Stimulated activated CD4-positive, alpha-beta T cell treated with anti-CD3 and anti-CD28 coated beads, Interleukin-1b, Interleukin-23, amount 100 ng/mL, for 24 hours (primary cell): ENCODE measurements at places on chromosomes 11 and 22.

GRCh38 chr22:46693634-46694415, 44.2 kb downstream of the CERK start:
- DNase-seq = no peak

- no peak for DNase-seq
These were observed 449 bp upstream of the TOM1 start for GRCh38 chr22:35299217-35299672.

- DNase-seq = no peak
These were observed 4.1 kb upstream of the ARHGAP20 start for GRCh38 chr11:110716361-110716760.

- no peak for DNase-seq
These were observed 25.1 kb upstream of the EIF3D start for GRCh38 chr22:36554098-36554497.

- no peak for DNase-seq
These were observed 16.4 kb upstream of the OR6M1 start for GRCh38 chr11:123822599-123822998.

- DNase-seq = no peak
These were observed 36.8 kb downstream of the KCNC1 start for GRCh38 chr11:17771415-17771814.

DNA sequence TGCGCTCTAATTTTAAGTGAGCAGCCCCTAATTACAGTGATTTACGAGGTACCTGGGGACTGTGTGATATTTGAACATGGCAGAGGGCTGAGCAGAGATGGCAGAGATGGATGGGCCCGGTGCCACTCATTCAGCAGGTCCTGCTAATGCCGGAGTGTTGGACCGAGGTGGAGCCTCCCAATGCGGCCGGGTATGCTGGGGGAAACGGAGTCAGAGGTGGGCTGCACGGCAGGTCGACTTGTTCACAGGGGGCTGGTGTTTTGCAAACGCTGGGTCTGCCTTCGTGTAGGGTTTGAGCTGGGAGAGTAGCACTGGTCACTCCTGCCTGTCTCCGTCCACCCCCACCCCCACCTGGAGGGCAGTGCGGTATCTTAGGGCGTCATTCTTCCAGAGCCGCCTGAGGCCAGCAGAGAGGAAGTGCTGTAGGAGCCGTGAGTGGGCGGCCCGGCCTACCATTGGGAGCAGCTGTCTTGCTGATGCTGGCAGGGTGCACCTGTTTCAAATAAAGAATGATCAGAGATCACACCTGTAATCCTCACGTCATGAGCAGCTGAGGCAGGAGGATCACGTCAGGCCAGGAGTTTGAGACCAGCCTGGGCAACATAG, 122.6 kb downstream of the IGLL1 start:
- DNase-seq = no peak

- no peak for DNase-seq
These were observed 43.7 kb downstream of the BSX start for GRCh38 chr11:122937983-122938382.

- no peak for DNase-seq
These were observed 56.3 kb upstream of the DDI1 start for GRCh38 chr11:103980108-103980507.

GRCh38 chr11:112229746-112230433, 3.7 kb downstream of the PTS start:
- no peak for DNase-seq

DNA sequence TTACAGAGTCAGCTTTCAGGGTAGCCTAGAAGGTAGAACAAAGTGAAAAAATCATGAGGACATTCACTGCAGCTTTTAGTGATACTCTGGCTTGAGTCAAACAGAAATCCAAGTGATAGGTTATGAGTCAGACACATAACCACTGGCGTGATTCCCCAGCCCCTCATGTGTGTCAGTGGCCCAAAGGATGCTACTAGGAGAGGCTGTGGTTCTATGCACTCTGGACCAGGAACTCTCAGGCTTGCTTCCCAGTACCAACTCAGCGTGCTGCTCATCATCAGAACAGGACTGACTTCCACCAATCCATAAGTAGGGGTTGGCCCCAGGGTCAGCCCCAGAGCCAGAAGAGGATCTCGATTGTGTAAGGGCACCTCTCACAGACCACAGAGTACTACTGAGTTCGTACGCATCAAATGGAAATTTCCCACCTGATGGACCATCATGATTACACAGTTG, 116.8 kb downstream of the MED15 start:
- no peak for DNase-seq

GRCh38 chr11:6320411-6321155, at the start of gene CAVIN3:
TSS of gene CAVIN3 (minus strand) at chr11:6320501. CDS start at chr11:6320476, 25 bp downstream.
- peak; percentile 24 for DNase-seq

DNA sequence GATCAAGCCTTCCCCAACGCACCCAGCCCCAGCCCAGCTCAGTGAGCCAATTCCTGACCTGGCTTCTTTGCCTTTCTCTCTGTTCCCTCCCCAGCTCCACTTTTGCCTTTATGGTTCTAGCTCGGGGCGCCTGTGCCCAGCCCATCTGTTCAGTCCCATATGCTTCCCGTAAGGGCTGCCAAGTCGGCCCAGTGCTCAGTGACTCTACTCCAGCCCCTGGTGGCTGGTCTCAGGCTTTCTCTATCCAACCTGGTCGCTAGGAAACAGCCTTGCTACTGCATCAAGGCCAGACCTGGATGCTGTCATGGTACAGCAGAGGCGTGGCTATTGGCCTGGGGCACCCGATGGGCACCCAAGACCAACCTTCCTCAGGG, 178.0 kb downstream of the DSCAML1 start:
- no peak for DNase-seq

- DNase-seq = no peak
These were observed 544.6 kb upstream of the B3GAT1 start for GRCh38 chr11:134956450-134957210.

DNA sequence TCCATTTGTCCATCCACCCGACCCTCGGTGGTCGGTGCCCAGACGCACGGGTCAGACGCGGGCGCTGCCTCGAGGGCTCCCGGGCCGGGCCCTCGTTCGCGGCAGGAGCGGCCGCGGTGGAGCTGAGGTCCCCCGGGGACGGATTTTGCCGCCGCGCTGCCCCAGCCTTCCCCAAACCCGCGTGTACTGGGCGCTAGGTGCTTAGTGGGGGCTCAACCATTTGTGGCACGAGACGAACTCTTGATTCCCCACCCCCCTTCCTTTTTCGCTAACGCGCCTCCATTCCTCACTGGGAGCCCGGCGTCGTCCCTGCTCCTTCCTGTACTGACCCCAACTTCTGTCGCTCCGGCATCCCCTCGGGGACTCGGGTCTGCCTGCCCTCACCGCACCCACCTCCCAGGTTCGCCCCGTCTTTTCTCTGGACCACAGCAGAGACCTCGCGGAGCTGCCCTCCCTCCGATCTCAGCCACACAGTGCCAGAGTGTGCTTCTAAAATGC, 789 bp upstream of the CBX7 start:
- DNase-seq = no peak

GRCh38 chr11:131628739-131629138, 258.3 kb downstream of the NTM start:
- DNase-seq = no peak

- no peak for DNase-seq
These were observed 93.8 kb upstream of the BLID start for GRCh38 chr11:122209619-122210366.

DNA sequence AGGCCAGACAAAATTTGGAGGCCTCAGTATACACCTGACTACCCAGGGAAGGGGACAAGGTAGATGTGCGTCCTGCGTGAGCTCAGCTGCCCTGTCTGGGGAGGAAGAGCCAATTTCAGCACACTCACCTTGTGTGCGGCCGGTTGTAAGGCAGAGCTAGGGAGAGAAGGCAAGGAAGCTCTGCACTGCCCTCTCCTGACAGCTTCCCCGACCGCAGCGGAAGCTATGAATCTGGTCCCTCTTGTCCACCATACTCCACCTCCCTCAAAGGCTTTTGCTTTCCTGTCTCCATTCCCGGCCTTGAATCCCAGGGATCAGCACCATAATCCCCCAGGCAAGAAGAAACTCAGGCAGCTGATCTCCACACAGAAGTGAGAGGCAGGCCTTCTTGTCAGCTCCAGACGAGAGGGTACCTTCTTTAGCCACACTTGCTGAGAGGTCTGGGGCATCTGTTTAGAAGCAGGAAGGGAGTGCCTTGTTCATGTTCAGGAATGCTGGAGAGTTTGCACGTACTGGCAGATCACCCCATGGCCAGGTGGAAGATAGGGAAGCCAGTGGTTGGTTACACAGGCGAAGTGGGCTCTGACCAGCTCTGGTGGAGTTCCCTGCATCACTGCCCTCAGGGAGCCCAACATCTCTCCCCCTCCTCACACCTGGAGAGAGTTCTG, 62.5 kb downstream of the FEZ1 start:
- DNase-seq = no peak

DNA sequence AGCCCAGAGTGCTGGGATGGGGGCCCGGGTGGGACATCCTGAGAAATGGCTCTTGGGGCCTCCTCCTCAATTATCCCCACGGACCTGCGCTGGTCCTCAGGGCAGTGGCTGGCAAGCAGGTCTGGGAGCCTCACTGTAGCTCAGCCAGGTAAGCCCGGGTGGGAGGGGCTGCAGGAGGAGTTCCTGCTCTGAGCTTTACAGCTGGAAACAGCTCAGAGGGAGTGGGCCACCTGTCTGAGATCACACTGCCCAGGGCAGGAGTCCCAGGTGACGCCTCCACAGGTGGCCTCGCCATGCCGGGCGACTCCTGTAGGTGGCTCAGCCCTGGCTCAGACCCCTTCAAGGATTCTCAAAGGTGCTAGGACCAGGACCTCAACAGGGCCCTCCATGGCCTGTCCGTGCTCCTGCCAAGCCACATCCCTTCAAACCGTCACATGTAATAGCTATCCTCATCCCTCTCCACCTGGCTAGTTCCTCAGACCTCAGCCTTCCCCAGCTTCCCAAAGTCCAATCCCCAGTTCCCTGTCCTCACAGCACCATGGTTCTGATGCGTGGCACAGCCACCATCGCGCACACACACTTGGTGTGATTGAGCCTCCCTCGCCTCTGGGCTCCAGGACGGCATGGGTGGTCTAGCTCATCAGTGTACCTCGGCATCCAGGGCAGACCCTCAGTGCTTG, 3.6 kb upstream of the TSSK2 start:
- no peak for DNase-seq

GRCh38 chr11:36211761-36212430, 77.3 kb downstream of the COMMD9 start:
- DNase-seq = no peak

- no peak for DNase-seq
These were observed 4.8 kb downstream of the FBXO3 start for GRCh38 chr11:33769542-33769941.

DNA sequence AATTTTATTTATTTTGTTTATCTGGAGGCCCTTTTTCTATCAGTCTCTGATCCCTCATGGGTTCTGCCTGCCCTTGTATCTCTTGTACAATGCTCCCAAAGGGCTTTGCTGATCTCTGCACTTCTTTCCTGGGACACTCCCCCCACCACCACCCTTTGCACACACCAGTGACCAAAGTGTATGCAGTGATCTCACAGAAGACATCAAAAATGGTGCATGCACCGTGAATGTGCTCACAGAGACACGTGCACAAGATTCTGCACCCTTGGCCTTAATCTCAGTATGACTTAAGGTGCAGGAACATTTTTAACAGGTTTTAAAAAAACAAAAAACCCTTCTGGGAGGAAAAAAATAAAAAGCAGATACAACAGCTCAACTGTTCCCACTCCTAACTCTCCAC, 12.2 kb upstream of the ADSL start:
- DNase-seq = no peak

DNA sequence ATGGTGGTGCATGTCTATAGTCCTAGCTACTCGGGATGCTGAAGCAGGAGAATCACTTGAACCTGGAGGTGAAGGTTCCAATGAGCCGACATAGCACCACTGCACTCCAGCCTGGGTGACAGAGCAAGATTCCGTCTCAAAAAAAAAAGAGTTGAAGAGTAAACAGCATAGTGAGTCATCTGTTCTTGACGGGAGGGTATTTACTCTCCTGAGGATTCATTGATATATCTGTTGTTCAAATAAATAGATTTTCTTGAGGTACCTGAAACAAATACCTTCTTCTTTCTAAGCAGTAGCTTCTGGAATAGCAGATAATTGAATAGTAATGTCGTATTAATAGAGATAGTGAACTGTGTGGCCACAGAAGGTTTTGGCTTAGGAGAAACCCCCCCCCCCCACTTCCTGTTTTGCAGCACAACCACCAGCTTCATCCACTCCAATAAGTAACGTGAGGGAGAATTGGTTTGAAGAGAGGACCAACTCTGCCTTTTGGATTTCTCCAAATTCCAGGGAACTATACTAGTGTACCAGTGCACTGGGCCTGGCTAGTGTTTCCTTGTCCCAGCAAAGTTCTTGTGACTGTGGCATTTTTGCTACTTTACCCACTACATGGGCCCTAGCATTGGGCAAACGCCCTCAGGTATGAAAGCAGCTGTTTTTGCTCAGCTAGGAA, 90.0 kb downstream of the PRMT3 start:
- DNase-seq = no peak
